ENCODE measurements at places on chromosomes 16 and 17.

GRCh38 chr17:73595479-73595878 lies 48.8 kb downstream of the SDK2 start:
- no peak for DNase-seq

DNA sequence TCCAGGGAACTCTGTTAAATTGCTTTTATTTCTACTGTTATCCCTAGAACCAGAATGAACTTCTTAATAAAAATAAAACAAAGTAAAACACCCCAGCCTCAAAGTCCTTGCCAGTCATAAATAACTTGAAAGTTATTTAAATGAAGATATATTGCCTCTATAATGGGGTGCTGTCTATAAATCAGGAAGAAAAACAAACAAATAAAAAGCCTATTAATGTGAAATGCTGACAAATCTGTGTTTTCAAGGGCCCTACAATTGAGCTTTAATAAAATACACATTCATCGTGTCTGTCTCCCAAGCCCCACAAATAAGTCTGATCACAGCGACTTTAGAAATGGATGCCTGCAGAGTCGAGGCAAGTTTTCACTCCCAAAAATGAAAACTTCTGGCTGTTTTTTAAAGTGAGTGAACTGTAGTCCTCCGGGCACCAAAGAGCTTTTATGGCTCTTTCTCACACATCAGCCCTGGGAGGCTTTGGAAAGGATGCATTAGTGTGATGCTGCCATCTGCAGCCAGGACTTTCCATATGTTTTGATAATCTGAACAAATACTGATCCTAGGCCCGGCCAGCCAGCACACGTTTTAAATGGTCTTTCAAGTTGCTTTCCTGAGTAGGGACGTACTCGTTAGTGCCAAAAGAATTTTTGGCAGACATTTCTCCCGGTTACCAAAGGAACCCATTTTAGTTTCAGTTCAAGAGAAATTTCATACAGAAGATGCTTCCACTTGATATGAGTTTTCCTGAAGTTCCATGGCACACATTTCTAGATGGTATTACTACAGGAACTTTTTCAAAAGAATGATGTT lies 16.3 kb downstream of the NACA2 start:
- no peak for DNase-seq

GRCh38 chr16:4639899-4640509 lies 15.4 kb downstream of the MGRN1 start:
- no peak for DNase-seq

DNA sequence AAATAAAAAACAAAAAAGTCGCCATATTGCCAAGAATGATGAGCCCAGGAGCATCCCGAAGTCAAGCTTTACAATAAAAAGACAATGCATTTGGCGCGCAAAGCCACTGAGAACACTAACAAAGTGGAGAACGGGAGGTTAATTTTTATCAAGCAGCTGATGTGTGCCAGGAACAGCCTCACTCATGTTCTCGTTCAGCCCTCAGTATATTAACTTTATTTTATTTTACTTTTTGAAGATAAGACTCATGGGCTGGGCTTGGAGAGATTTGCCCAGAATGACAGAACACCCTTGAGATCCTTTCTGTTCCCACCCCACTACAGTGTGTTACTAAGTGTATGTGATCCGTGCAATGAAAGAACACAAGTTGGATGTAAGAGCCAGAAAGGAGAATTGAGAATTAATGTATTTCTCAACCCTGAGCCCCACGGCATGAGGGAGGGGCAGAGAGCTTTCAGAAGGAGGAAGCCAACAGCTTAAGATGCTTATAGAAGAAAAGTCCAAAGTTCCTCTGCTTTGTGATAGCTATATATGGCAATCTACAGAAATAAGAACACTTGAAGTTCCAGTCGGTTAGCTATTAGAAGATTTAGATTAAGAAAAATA lies 48.4 kb downstream of the COTL1 start:
- DNase-seq, result no peak

GRCh38 chr16:86343027-86343795 lies 167.1 kb upstream of the FOXF1 start:
- DNase-seq, result no peak

GRCh38 chr17:63578769-63579111 lies 22.0 kb upstream of the TACO1 start:
- DNase-seq, result no peak

DNA sequence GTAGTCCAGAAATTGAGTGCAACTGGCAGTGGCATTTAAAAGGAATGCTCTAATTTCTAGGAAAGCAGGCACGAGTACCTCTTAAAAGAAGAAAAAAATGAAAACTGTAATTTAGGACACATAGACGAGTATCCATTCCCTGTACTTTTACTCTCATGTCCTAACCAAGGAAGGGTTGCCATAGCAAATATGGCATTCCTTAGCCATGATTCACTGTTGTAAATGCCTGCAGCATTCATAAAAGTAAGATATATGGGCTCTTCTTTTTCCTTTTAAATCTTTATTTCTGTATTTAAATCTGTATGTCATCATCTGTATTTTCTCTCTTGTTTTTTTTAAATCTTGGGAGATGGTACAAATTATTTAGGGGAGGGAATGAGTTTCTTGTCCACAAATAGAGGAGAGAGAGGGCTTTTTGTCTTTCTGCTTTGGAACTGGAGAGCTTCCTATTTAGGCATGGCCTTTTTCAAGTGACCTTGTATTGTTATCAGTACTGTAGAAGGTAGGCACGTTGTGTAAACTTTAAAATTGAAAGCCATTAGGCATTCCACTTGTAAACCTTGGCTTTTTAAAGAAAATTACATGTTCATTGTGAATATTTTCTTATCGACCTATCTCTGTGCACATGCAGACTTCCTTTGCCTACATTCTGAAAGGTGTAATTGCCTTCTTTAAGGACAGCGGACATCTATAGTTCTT lies 50.0 kb downstream of the TENT4B start:
- DNase-seq, result no peak

- no peak for DNase-seq
These were observed 66.6 kb upstream of the CLEC18B start for GRCh38 chr16:74487634-74488495.

DNA sequence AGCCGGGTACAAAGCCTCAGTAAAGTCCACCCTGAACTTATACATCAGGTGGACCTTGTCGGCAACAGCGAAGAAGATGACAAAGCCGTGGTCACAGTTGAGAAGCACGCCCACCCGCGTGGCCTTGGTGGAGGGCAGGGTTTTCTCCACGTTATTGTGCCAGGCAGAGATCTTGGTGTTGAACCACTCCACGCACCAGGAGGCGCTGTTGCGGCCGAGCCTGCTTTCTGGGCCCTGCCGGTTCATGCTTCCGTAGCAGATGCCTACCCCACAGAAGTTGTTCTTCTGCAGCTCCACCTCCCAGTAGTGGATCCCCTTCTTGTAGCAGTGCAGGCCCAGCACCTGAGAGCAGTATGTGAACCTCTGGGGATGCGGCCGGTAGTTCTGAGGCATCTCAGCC lies 22.1 kb downstream of the TRIM25 start:
- peak; percentile 58 for DNase-seq

DNA sequence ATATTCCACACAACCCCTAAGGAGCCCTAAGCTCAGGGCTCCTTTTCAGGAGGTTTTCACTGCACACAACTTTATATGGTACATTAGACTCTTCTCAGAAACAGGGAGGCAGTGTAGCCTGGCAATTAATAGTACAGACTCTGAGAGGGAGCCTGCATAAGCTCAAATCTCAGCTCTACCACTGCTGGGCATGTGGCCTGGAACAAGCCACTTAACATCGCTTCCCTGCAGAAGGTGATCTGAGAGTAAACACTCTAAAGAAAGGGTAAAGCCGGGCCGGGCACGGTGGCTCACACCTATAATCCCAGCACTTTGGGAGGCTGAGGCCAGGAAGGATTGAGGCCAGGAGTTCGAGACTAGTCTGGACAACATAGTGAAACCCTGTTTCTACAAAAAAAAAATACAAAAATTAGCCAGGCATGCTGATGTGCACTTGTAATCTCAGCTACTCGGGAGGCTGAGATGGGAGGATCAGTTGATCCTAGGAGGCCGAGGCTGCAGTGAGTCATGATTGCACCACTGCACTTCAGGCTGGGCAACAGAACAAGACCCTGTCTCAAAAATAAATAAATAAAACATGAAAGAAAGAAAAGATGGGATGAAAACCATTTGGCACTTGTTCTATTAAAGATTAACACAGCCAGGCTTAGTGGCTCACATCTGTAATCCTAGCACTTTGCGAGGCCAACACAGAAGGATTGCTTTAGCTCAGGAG lies 70.7 kb upstream of the DNAJA2 start:
- no peak for DNase-seq

GRCh38 chr16:68985855-68986254 lies 119.6 kb upstream of the HAS3 start:
- no peak for DNase-seq

GRCh38 chr17:78416791-78417530 lies 38.5 kb downstream of the PGS1 start:
- DNase-seq, result no peak

GRCh38 chr17:45925311-45925710 lies 31.0 kb downstream of the MAPT start:
- DNase-seq, result no peak

DNA sequence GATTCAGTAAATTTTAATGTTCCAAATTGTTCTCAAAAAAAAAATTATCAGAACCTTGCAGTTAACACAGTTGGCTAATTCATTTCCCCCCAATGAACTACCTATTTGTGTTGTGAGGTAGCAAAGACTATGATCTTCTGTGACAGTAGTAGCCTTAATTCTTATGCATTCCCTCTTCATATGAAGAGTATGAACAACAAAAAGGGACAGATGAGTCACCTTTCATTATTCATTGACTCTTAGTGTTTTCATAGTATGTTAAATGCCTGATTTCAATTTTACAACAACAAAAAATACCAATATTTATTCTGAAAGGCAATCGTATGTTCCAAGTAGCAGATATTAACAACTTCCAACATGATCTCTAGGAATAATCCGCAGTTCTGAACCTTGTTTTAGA lies 3.6 kb upstream of the SLFN11 start:
- no peak for DNase-seq

- peak; percentile 35 for DNase-seq
These were observed 1.4 kb downstream of the MPRIP start for GRCh38 chr17:17043461-17044271.

GRCh38 chr16:23434380-23434779 lies 18.6 kb downstream of the COG7 start:
- DNase-seq, result peak; percentile 80

GRCh38 chr16:77705351-77705750 lies 17.0 kb upstream of the NUDT7 start:
- no peak for DNase-seq

- no peak for DNase-seq
These were observed 3.0 kb downstream of the ST6GALNAC2 start for GRCh38 chr17:76582660-76583059.

DNA sequence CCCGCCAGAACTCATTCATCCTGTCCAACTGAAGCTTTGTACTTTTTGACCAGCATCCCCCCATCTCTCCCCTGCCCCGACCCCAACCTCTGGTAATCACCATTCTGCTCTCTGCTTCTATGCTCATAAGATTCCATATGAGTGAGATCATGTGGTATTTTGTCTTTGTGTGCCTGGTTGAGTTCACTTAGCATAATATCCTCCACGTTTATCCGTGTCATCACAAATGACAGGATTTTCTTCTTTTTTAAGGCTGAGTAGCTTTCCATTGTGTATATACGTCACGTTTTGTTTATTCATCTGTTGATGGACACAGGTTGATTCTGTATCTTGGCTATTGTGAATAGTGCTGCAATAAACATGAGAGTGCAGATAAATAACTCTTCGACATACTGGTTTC lies 278.9 kb downstream of the SNX29 start:
- DNase-seq, result no peak

GRCh38 chr17:75267153-75267410 lies 3.9 kb downstream of the MIF4GD start:
- DNase-seq, result no peak

GRCh38 chr16:50644729-50645128 lies 36.4 kb downstream of the SNX20 start:
- no peak for DNase-seq

DNA sequence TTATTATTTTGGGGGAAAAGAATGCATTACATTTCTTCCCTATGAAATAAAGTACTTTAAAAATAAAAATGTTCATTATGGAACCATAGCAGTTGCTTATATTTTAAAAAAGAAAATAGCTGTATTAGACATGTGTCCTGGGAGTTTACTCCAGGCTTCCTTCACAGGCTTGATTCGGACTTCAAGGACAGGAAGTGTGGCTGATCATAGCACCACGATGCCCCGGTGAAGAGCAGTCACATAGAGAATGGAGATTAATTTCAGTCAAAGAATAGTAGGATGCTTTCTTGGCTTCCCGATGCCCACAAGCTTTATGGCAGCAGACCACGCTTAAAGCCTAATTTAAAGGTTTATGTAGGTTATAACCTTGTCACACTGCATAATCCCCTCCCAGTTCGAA lies 125.1 kb downstream of the NPIPB5 start:
- no peak for DNase-seq

DNA sequence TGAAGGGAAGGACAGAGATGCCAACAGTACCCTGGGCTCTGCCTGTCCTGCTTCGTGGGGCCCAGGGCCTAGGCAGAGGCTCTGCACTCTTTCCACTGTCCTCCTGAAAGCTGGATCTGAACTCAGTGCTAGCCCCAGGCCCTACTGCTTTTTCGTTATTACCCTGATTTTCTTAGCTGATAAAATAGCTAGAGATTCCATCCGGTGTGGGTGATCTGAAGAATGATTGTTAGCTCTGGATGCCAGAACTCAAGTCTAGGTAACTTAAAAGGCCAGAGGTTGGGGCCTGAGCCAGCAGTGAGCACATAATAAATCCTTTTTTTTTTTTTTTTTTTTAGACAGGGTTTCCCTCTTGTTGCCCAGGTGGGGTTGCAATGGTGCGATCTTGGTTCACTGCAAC lies 1.8 kb upstream of the MYBBP1A start:
- DNase-seq, result no peak

DNA sequence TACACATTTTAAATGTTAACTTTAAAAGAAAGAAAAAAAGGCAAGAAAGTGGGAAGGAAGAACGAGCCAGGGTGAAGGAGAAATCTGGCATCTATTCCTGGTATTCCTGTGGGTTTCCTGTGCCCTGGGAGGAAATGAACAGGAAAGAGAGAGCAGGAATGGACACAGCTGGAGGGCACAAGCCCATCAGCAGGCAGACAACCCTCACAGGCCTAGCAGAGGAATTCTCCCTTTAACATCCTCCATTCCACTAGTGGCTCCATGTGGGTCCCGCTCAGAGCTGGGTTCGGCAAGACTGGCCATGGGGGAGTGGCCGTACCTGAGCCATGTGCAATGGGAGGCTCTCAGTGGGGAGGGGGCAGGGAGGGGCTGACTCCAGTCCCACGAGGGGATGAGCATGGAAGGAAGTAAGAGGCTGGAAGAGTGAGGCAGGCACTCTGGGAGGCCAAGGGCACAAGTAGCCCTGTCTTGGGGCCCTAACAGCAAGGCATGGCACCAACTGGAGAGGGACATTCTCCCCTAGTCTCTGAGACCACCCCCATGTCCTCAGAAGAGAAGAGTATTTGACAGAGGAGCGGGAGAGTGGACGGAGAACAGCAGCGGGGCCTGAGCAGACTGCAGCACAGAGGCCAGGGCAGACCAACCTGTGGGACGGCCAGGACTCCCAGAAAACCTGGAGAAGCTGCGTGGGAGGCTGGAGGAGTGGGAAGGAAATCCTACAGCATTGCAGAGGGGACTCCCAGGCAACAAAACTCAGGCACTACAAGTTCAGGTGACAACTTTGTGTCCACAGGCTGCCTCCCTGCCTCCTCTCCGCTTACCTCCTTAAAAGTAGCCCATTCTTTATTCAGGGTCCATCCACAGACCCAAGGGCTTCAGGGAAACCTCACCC lies 30.2 kb downstream of the TK2 start:
- no peak for DNase-seq

Measured in hematopoietic multipotent progenitor cell treated with erythropoietin and hydrocortisone succinate and interleukin-3 and kit ligand, for 15 days (in vitro differentiated cells).